Caco-2 (cell line): ENCODE measurements at places on chromosomes 11 and 22. TPM values are rescaled to one million over a fixed set of nuclear protein-coding genes. Genes with fewer than 3 reads are reported as not detected.

DNA sequence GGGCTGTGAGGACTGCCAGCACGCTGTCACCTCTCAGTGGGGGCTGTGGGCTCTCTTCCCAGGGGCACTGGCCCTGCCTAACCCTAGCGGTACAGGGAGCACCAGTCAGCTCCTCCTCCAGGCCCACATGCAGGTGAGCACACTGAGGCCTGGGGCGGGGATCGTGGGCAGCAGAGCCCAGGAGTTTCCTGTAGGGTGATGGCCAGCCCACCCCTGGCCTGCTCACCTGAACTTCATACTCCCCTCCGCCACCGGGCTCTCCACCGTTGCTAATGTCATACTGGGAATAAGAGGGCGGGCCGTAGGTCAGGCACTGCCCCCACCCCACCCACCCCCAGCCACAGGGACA lies 10.0 kb upstream of the TREH start:
- no peak for DNase-seq

DNA sequence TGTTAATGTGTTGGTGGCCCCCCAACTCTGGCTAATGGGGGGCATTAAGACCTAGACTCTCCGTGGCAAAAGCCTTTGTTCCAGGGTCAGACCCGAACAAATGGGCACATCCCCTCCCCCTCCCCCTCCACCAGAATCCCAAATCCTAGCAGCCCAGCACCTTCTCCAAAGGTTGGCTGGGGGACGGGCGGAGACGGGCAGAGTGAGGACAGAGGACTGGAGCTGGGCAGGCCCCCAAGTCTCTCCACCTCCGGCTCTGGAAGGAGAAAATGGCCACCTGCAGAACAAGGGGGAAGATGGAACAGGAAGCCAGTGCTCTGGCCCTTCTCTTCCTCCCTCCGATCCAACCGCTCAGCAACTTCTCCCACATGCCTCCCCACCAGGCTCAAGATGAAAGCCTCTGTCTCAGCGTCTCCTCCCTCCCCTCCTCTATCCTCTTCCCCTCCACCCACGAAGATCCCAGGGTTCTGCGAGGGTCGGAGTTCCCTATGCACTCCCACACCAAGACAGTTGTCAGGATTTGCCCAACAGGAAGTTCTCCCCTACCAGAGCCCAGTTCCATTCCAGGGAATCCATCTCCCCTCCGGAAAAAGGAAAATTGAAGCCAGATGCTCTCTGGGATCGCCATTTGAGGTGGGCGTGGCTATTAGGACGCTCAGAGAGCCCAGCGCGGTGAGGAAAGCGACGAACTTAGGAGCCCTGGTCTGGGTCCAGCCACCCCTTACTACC lies 20.1 kb downstream of the ADA2 start:
- no peak for DNase-seq

The P2RY6 gene
- total RNA-seq = 48.4 and 55.7 TPM in 2 replicates

The PLEKHB1 gene
- 12.7 and 15.5 TPM in 2 replicates for total RNA-seq

The RFPL3 gene
- total RNA-seq = not detected in 2 replicates

The ARHGAP32 gene
- total RNA-seq = 54.0 and 56.0 TPM in 2 replicates

The FCHSD2 gene
- 27.2 and 32.7 TPM in 2 replicates for total RNA-seq
